Right cardiac atrium (tissue), 5 donors: ENCODE measurements at places on chromosomes 6 and 20. TPM values are rescaled to one million over a fixed set of nuclear protein-coding genes. Genes with fewer than 3 reads are reported as not detected.

DNA sequence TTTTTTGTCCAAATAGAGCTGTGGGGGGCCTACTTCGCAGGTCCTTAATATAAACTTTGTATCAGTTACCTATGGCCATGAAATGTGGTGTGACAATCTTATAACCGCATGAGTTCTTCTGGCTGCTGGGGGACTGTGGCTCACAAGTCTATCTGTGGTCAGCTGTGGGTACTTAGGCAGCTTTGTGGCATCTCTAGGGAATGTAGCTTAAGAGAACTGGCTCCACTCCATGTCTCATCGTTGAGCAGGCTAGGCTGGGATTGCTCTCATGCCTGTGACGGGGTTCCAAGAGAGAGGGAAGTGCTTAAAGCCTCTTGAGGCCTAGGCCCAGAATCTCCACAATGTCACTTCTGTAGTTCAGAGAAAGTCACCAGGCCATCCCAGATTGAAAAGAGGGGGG is 140.5 kb downstream of the BTBD3 start:
- no peak for DNase-seq

- no peak for DNase-seq
These were observed 4.4 kb upstream of the RUNX2 start for GRCh38 chr6:45323656-45324224.

GRCh38 chr6:15299430-15300131 is 53.7 kb downstream of the JARID2 start:
- DNase-seq, result peak; percentile 69

GRCh38 chr20:62001178-62001715 is 64.4 kb downstream of the TAF4 start:
- DNase-seq, result no peak

- DNase-seq, result peak; percentile 90
These were observed 9.9 kb downstream of the BCL2L1 start for GRCh38 chr20:31712564-31713311.

GRCh38 chr6:143707697-143708096 is 29.9 kb downstream of the PHACTR2 start:
- no peak for DNase-seq

- DNase-seq, result no peak
These were observed 7.7 kb downstream of the RALY start for GRCh38 chr20:34001378-34001777.

GRCh38 chr6:36947570-36948351 is 6.8 kb upstream of the PI16 start:
- no peak for DNase-seq

GRCh38 chr6:157726892-157727628 is 96.0 kb upstream of the SNX9 start:
- peak; percentile 78 for DNase-seq

- DNase-seq, result no peak
These were observed 110.0 kb upstream of the KCNK16 start for GRCh38 chr6:39432330-39433025.

DNA sequence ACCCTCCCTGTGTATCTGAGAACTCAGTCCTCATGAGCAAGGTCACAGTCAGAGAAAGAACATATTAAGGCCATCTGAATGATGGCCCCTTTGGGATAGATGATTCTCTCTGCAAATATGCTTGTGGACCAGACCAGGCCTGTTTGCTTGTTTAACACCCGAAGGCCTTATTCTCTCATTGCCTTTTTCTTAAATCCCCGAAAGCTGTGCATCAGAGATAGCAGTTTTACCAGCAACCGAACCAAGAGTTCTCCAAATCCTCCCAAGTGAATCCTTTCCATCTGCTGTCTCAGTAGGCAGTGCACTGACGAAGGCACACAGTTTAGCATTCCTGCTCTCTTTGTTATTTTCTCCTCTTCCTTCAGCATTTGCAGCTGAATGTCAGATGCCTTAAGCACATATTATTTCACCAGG is 79.8 kb downstream of the TRMT6 start:
- no peak for DNase-seq

- DNase-seq, result no peak
These were observed 47.6 kb downstream of the STX11 start for GRCh38 chr6:144197919-144198318.

DNA sequence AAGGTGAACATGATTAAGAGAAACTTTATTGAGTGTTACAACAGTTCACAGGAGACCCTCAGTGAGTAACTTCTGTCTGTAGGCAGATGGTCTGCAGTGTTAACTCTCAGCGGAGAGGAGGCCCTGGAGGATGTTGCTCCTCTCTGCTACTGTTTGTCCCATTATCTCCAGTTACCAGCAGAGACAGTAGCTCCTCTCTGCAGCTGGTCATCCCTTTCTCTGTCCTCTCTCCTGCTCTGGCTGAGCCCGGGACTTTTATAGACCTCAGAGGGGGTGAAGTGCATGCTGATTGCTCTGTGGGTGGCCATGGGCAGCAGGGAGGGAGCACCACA is 5.7 kb downstream of the GTSF1L start:
- no peak for DNase-seq

DNA sequence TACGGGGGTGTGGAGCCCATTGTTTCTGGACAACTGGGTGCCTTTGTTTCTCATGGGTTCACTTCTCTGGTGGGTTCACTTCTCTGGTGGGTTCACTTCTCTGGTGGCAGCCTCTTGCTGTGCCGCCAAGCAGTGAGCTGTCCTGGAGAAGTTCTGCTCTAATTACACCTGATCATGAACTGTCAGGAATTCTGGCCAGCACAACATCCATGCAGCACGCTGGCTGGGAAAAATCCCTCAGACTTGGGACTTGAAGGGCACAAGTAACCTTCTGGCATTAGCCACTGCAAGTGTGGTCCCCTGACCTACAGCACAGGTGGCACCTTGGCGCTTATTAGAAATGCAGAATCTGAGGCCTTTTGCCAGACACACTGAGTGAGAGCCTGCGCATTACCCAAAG is 752.5 kb downstream of the QKI start:
- DNase-seq, result no peak

- no peak for DNase-seq
These were observed 1042.4 kb upstream of the FLRT3 start for GRCh38 chr20:15379681-15380296.

GRCh38 chr6:79079561-79080041 is 1.5 kb upstream of the PHIP start:
- no peak for DNase-seq

The GPSM3 gene
- polyA plus RNA-seq, result 4.0 TPM

DNA sequence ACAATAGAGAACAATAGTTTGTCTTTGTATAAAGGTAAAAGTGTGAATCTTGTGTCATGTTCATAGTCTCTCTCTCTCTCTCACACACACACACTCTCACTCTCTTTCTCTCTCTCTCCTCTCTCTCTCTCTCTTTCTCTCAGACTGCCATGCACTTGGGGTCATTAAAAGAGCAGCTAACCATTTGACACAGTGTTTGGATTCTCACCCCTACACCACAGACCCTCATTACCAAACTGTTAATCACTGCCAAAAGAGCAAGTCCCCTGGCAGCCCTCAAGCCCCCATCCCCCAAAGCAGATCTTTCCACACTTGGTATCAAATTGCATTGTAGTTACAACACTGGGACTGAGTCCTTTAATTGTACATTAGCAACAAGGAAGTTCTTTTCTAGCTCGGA is 305.8 kb upstream of the RSPO3 start:
- no peak for DNase-seq

- DNase-seq, result no peak
These were observed 90.8 kb downstream of the CDS2 start for GRCh38 chr20:5217616-5218015.

- DNase-seq, result peak; percentile 95
These were observed 54.2 kb downstream of the MRPL14 start for GRCh38 chr6:44072959-44073611.

DNA sequence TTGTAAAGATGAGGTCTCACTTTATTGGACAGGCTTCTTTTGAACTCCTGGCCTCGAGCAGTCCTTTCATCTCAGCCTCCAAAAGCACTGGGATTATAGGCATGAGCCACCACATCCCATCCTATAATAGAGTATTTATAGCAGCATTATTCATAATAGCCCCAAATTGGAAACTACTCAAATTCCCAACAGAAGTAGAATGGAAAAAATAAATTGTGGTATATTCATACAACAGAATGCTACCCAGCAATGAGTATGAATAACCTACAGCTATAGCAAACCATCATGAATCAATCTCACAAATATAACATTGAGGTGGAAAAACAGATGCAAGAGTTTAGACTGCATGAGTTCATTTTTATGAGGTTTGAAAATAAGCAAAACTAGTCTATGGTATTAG is 84.8 kb upstream of the BTBD3 start:
- no peak for DNase-seq

DNA sequence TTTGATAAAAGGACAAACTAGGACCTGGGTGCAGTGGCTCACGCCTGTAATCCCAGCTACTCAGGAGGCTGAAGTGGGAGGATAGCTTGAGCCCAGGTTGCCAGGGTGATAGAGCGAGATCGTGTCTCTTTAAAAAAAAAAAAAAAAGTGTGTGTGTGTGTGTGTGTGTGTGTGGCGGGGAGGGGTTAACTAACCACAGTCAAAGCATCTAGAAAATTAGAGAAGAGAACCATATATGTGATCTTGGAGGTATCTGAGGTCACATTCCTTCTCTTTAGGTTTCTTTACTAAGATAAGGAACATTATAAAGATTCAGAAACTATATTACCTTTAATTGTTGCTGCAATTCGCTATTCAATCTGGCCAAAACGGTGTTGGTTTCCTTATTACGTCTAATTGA is 80.9 kb downstream of the REPS1 start:
- no peak for DNase-seq

DNA sequence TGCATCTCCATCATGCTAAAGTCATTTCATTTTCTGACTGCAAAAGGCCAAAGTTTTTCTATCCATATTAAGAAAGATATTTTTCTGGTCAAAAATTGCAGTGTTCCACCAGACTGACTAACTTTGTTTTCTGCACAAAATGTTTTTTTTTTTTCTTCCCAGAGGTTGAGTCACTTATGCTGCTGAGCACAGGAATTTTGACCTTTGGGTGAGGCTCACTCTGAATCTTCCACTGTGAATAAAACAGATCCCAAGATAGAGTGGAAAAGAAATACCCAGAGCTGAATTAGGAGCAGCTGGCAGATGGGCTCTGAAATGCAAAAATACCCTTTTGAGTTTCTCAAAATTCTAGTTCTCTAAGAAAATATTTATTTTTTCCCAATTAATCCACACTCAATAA is 996.8 kb downstream of the KIF16B start:
- DNase-seq, result no peak

- DNase-seq, result no peak
These were observed 266.4 kb upstream of the BMP2 start for GRCh38 chr20:6501061-6501460.

The MLIP gene
- 154 TPM for polyA plus RNA-seq

The GNAS-AS1 gene
- 0.32 TPM for polyA plus RNA-seq

GRCh38 chr6:147441751-147442150 is 66.7 kb upstream of the SAMD5 start:
- DNase-seq, result no peak

- no peak for DNase-seq
These were observed 30.9 kb downstream of the LRRC1 start for GRCh38 chr6:53825532-53826321.

DNA sequence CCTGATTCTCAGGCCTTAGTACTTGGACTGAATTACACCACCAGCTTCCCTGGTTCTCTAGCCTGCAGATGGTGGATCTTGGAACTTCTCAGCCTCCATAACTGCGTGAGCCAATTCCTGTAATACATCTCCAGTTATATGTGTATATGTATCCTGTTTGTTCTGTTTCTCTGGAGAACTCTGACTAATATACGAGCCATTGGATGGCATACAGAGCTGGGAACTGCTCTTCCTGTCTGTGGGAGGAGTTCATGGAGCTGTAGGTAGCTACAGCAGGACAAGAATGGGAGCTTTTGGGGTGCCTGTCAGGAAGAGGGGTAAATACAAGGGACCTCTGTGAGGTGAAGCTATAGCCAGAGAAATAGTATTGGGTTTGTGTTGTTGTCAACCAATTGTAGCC is 41.2 kb downstream of the TMEM14A start:
- DNase-seq, result no peak

DNA sequence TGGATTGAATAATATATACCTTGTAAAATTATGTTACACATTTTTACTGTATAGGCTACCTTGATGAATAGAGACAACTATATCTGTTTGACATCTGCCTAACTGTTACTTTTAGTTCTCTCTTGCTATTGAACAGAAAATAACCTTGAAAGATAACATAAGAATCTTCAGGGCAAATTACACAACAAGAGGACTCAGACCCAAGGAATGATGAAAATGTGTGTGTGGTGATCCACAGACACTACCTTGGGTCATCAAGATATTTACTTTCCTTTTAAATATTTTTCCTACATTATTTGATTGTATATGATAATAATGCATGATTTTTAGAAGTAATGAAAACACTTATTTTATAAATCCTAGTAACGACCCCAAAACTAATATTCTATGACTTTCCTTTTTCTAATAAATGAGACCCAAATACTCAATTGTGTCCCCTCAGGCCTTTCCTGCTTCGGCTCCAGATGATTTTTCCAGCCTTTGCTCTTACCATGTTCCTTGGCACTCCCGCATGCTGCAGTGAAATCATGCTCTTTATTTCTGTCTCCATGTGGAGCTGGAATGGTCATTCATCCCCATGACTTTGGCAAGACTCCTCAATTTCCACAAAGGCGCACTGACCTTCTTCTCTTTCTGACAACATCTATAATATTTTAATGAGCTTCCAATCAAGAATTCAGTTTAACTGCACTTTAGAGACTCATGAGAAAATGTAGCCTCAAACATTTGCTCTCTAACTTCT is 187.6 kb downstream of the EPM2A start:
- no peak for DNase-seq

DNA sequence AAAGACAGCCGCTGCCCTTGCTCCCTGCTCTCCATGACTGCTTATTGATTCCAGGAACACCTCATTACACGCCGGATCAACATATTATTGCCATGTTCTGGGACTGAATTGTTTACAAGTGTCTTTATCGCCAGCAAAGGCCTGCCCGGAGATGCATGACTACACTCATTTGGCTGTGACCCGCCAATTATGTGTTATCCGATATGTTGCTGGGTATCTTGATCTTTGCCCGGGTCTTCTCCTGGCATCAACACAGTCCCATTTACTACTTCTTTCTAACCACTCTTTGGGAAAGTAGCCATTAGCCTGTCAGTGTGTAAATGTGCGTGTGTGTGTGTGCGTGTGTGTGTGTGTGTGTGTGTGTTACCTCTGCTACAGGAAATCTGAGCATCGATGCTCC is 15.4 kb downstream of the LINC00237 start:
- DNase-seq, result no peak

The HCRTR2 gene
- polyA plus RNA-seq, result 0.16 TPM

The C20orf204 gene
- 0.36 TPM for polyA plus RNA-seq

DNA sequence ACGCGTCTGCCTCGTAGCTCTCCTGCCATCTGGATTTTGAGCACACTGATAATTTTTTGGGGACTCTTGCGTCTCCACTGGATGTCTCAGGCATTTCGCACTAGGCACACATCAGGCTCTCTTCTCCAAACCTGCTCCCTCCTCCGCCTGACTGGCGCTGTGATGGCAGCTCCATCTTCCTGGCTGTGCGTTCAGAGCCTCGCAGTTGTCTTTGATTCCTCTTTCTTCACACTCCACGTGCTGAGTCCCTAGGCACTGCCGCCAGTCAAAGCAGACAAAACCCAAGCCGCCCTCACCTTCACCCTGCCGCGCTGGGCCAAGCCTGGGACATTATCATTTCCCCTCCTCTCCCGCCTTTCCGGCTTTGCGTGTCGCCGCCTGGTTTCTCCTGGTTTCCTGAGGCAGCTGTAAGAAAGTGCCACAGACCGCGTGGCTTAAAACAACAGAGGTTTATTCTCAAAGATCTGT is 778 bp downstream of the PSMG4 start:
- DNase-seq, result peak; percentile 49

GRCh38 chr6:46323966-46324622 is 153.3 kb upstream of the ENPP5 start:
- DNase-seq, result no peak

- DNase-seq, result no peak
These were observed 10.2 kb downstream of the DOK5 start for GRCh38 chr20:54485631-54486030.
